ENCODE measurements at places on chromosomes 6 and 20.

- H3K36me3 ChIP-seq, result no peaks in the 10 kb centered on the region
- H3K4me1 ChIP-seq, result no peaks in the 10 kb centered on the region
- H3K4me3 ChIP-seq, result no peak overlapping the region
- no peaks in the 10 kb centered on the region for H3K27me3 ChIP-seq
- no peak overlapping the region for H3K27ac ChIP-seq
Observed at GRCh38 chr6:115545672-115545986, 515.1 kb downstream of the FRK start.

GRCh38 chr6:30938730-30939129, 2.0 kb upstream of the MUCL3 start:
- no peak overlapping the region for H3K4me3 ChIP-seq
- no peaks in the 10 kb centered on the region for H3K36me3 ChIP-seq
- H3K27ac ChIP-seq, result no peak overlapping the region
- no peak for DNase-seq

DNA sequence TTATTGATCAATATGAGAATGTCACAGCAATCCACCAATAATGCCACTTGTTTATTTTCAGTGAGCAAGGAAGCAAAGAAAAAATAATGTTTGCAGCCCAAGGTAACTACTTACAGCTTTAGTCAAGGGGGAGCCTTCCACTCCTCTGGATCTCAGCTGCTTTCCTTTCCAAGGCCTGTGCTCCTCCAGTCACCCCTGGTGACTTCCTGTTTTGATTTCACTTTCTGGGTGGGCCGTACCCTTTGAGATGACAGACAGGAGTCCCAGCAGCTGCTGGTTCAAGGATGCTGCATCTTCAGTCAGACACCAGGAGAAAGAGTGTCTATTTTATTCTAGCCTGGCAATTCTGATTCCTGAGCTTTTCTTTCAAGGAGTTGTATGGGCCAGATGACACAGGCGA, 5.6 kb upstream of the VNN2 start:
- no peak for DNase-seq
- H3K36me3 ChIP-seq, result no peaks in the 10 kb centered on the region
- H3K27ac ChIP-seq, result no peak overlapping the region
- no peaks in the 10 kb centered on the region for H3K4me1 ChIP-seq
- H3K27me3 ChIP-seq, result no peaks in the 10 kb centered on the region
- no peak overlapping the region for H3K4me3 ChIP-seq

DNA sequence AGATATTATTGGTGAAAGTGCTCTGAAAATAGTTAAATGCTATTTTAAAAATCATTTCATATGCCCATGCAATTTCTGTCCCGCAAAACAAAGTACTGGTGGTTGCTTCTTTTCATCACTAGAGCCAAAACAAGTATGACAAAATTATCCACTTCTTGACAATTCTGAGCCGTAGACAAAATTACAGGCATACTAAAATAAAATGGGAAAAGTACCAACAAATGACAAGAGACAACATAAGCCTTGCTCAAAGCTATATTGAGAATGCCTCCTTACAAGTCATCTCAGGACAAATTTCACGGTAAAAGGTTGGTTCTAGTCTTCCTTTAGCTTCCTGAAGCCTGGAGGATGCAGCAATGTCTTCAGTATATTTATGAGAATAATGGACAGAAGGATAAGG, 28.9 kb downstream of the NDRG3 start:
- no peaks in the 10 kb centered on the region for H3K4me1 ChIP-seq
- no peaks in the 10 kb centered on the region for H3K36me3 ChIP-seq
- H3K4me3 ChIP-seq, result no peak overlapping the region
- no peak for DNase-seq
- H3K27me3 ChIP-seq, result no peaks in the 10 kb centered on the region

GRCh38 chr6:158793432-158793831, 25.7 kb downstream of the EZR start:
- H3K4me1 ChIP-seq, result peaks cover 2% of the 10 kb centered on the region
- H3K27me3 ChIP-seq, result no peaks in the 10 kb centered on the region
- H3K36me3 ChIP-seq, result no peaks in the 10 kb centered on the region
- DNase-seq, result no peak
- H3K4me3 ChIP-seq, result no peak overlapping the region
- H3K27ac ChIP-seq, result no peak overlapping the region

Data from prostate gland (tissue), 2 donors.